ENCODE measurements at places on chromosomes 7 and 10.

GRCh38 chr10:28463676-28464395, 69.1 kb upstream of the WAC start:
- no peak for DNase-seq

GRCh38 chr10:114173603-114173920, 441 bp downstream of the CCDC186 start:
- no peak for DNase-seq

GRCh38 chr10:96675846-96676245, 44.5 kb downstream of the PIK3AP1 start:
- no peak for DNase-seq

- no peak for DNase-seq
Observed at GRCh38 chr7:135975166-135975565, 2.0 kb downstream of the MTPN start.

GRCh38 chr10:95330966-95331453, 40.2 kb upstream of the PDLIM1 start:
- no peak for DNase-seq

GRCh38 chr10:12978891-12979290, 22.6 kb downstream of the CCDC3 start:
- DNase-seq, result peak; percentile 22

DNA sequence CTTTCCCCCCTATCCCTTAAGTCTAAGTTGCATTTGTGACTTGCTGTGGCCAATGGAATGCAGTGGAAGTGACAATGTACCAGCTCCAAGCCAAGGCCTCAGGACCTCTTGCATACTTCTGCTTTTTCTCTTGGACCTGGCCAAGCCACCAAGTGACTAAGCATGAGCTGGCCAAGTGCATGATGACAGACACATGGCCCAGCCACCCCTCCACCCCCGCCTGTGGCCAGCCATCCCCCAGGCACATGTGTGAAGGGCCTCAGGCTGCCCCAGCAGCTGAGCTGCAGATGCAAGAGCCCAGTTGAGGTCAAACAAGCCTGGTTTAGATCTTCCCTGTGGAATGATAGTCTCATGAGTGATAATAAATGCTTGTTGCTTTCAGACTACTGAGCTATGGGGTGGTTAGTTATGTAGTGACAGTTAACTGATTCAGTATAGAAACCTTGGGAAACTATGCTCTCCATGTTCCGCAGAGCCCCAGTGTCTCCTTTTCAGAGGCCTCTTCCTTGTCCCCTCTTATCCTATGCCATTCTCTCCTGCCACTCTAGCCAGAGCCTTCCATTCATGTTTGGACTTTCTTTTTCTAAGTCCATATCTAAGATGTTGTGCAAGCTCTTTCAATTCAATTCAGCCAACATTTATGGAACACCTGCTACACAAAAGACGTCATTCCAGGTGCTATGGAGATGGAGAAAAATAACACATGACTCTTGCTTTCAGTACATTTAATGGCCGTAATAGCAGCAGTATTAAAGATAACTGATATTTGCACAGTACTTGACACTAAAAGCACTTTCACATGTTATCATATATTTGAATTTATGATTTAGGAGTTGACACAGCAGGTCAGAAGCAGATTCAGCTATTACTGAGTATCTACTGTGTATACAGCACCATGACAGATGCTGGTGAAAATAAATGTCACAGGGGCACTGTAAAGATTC, 55.5 kb upstream of the LOXL4 start:
- DNase-seq, result peak; percentile 98

All from fibroblast of skin of abdomen (primary cell).